Astrocyte of the hippocampus (primary cell): ENCODE measurements at places on chromosomes 4 and X.

DNA sequence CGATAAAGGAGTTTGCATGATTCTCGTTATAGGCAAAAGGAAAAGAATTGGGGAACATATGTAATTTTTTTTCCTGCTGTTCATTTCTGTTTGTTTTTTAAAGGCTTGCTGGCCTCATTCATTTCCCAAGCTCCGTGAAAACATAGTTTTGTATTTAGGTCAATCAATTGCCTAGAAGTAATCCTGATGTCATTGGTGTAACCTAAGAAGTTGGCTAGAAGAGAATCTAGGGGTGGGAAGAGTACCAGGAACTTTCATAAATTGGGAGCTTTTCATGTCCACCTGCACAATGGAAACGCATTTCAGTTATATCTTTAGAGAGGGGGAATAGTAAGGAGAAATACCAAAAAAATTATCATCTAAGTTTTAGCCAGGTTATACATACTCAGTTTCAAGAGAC lies 3.8 kb downstream of the RAPGEF2 start:
- DNase-seq, result no peak

DNA sequence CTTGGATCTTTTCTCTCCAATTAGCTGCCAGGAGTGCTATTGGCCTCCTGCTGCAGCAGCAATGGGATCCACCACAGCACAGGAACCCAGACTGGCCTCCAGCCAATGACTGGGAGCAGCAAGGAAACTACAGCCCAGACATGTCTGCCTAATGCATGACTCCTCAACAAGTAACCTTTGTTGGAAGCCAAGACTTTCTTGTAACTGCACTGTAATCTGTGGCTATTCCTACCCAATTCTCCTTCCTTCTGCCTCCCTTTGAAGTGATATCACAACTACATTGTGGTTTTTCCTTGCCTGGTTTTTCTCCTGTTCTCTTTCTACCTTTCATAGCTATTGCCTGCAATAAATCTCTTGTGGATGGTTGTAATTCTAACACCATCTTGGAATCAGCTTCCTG lies 39.8 kb downstream of the SNCA start:
- DNase-seq, result peak; percentile 86

- peak; percentile 46 for DNase-seq
These were observed 25.5 kb upstream of the TMSB4X start for GRCh38 chrX:12949205-12949926.

DNA sequence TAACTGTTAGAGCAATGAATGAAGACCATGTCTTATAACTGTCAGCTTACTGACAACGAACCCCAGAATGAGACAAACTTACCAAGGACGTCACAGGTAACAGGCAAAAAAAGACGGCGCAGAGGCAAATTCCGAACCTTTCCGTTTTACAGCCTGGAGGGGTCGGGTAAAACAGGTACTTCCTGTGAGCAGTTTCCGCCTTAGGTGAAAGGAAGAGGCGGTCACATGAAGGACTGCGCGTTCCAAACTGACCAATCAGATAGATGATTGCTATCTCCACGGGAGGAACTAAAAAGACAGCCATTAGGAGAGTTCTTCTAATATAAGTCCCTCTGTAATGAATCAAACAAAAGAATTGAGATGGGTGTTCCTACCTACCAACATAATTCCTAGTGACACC lies at the start of gene COX7B2:
Gene COX7B2 (minus strand): TSS at position 168 of the 400 bp plus-strand sequence. CDS start 174,053 bp downstream, outside the sequence.
- DNase-seq, result no peak

DNA sequence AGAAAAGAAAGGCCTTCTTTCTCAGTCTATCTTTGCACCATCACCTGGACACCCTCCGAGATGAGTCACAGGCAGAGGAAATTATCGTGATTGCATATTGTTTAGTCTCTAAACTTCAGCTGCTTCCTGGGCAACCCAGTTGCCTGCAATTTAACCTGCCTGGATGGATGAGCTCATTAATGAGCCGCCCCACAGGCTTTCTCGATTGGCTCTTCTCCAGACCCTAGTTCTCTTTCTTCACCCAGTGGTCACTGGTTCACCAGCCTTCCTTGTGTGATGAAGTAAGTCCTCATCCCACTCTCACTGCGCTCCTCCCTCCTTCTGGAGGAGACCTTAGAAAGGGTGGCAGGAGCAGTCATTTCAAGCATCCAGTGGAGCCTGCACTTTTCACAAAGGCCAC lies 94.4 kb downstream of the SOWAHB start:
- peak; percentile 83 for DNase-seq

- DNase-seq, result peak; percentile 64
These were observed 167.5 kb downstream of the CDS1 start for GRCh38 chr4:84750260-84750959.

DNA sequence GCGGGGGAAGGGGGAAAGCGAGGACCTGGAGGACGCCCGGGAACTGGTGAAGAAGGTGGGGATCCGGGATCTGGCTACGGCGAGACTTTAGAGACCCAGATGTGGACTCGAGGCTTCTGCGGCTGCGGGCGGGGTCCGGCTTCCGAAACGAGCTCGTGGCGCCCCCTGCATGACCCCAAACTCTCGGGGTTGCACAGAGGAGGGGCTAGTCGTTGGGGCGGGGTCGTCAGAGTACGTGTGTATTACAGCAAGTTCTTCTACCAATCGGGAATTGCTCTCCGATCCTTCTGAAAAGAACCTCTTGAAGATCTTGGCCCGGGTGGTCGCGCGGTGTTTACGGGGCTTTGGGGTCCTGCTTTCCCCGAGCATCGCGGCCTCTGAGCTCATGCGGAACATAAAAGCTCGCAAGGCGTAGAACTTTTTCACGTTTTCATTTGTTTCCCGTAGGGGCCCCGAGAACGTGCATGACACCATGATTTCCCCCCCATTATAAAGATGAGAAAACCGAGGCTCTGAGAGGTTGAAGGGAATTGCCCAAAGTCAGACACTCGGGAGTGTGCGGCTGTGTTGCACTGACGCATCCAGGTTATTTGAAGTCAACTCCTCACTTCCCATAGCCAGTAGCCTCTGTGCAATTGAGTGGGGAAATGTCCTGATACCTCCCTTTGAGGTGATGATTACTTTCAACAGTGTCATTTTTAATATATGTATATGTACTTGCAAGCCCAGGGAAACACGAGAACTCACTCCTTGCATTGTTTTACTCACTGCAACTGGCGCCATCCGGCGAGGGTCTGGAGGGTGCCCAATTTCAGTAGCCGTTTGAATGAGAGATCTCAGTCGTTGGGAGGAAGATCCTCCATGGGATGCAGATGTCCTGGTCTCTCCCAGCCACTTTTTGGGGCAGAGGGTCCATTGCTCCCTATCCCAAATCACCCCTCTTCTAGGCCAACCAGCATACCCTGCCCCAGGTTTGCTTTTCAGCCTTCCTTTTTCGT lies at the start of gene BEND4:
Gene BEND4 (minus strand): TSS at position 149 of the 998 bp plus-strand sequence. CDS start 512 bp downstream, outside the sequence.
- DNase-seq, result no peak

- DNase-seq, result no peak
These were observed 113.8 kb upstream of the PUDP start for GRCh38 chrX:7261672-7262332.

GRCh38 chrX:130851569-130851968 lies 51.4 kb downstream of the ENOX2 start:
- peak; percentile 8 for DNase-seq

DNA sequence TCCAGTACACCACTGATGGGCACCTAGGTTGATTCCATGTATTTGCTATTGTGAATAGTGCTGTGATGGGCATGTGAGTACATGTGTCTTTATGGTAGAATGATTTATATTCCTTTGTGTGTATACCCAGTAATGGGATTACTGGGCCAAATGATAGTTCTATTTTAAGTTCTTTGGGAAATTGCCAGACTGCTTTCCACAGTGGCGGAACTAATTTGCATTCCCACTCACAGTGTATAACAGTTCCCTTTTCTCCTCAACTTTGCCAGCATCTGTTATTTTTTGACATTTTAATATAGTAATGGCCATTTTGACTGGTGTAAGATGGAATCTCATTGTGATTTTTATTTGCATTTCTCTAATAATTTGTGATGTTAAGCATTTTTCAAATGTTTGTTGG lies 25.9 kb downstream of the CC2D2A start:
- peak; percentile 45 for DNase-seq

DNA sequence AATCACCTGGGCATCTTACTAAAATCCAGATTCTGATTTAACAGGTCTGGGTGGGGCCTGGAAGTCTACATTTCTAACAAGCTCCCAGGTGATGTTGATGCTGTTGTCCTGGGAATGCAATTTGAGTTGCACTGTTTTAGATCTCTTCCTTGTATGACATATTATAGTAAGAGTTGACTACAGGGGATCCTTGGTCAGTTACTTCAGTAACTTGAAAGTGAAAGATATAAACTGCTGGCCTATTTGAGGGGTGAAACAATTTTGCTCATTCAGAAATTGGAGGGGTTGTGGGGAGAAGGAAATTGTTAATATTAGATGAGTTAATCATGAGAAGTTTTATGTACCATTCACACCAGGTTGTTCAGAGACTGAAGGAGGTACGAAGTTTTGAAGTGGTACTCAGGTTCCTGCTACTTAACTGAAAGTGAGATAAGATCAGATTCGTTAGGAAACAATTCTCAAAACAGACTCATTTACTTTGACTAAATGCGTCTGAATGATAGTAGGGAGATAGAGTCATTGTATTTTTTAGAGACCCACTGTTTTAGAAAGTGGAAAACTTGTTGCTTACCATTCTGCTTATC lies 12.5 kb downstream of the SH2D1A start:
- DNase-seq, result no peak

DNA sequence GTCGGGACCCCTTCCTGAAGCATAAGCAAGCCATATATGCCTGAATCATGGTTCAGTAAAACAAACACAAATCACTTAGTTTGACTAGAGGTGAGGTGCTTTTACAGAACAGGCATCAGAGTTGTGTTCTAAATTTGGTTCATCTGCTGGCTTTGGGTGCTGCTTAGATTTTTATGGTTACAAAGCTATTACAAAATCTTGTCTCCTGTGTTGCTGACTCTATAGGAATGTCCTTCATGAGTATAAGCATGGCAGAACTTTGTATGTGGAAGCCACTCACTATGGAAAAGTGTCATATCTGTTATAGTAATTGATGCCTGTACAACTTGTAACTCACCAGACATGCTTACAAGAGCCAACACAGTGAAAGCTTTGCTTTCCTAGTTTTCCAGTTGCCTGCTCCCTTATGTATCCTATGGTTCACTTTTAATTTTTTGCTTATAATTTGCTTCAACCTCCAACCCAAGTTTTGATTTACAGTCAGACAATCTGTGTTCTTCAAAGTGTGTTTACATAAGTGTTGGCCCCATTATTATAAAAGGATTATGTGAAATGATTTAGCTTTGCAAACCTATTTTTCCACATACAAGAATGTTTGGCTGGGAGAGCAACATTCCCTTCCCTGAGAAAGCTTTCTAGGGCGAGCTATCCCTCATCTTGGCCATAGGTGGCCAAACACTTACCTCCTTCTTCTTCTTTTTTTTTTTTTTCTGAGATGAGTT lies 30.0 kb upstream of the CYP2U1 start:
- no peak for DNase-seq

DNA sequence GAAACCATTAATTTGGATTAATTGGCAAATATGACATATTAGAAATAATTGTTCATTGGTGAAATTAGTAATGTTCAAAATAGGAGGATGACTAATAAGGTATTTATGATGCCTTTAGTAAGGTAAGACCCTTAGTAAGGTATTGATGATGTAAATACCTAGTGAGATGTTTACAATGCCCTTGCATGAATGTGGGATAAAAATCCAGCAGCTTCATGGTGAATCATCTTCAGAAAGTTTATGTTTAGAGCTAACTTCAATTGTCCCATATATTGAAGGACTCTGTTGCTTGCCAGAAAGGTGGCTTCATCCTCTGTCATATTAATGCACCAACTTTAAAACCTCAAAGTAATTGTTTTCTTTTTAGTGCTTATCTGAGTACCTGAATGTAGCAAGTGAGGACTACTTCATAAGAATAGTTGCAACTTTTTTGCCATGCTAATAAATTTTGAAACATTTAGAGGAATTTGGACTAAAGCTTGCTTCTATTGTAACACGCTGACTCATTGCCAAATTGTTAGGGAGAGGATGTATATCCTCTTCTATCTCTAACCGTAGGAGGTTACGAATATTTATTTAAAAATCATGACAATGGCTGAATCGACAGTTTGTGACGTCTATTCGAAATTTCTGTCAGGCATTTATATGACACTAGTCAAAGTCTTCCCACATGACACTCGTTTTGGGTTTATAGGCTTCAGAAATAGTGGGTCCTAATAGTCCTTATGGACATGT lies 174.1 kb upstream of the HS3ST1 start:
- no peak for DNase-seq

- peak; percentile 75 for DNase-seq
These were observed 31.0 kb downstream of the ALPK1 start for GRCh38 chr4:112327965-112328733.

DNA sequence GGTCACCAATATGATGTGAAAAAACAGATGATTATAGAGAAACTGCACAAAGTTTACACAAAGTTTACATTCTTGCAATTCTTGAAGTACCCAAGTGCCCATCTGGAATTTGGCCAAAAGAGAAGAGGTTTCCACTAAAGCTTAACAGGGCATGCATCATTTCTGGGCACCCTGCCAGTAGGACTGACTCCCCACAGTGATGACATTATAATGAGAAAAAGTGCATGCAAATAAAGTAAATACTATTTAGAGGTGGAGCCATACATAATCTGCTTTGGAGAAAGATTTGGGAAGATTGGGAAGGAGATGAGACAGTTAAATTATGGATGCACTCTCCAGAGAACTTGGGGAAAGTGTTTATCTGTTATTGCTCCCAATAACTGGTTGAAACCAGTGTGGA lies 93.7 kb upstream of the TRPC3 start:
- DNase-seq, result peak; percentile 98

DNA sequence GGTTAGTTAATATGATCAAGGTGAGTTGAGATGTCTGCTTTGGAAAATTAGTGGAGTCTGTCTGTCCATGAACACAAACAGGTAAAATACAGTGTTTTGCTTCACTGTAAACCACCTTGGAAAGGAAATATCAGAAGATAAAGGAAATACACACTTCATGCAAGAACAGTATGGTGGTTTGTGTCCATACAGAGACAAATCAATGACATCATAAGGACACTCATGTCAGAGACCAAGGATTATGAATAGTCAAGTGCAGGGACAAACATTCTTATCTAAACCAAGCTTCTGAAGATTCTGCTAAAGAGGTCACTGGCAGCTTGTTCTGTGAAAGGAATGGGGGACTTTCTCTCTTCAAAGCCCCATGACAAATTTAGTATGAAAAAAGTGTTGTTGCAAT lies 322.9 kb upstream of the F9 start:
- DNase-seq, result no peak

- no peak for DNase-seq
These were observed 40.4 kb upstream of the MAGEB10 start for GRCh38 chrX:27767387-27767786.

DNA sequence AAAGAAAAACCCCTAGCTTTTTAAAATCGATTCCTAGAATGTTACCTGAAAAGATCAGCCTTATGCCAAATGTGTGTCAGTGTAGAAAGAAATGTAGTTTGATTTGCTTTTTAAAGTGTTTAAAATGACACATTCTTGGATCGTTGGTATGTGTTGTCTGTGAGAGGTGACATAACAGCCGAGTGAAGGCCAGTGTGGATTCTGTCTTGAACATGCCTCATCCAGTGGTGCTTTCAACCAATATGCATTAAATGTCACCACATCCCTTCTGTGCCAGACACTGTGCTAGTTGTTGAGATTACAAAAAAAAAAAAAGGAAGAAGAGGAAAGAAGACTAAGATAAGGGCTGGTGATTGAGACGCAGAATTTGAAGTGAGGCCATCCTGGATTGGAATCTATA lies 994.2 kb upstream of the TENM3 start:
- no peak for DNase-seq
